ENCODE measurements at places on chromosomes 13 and 19.

DNA sequence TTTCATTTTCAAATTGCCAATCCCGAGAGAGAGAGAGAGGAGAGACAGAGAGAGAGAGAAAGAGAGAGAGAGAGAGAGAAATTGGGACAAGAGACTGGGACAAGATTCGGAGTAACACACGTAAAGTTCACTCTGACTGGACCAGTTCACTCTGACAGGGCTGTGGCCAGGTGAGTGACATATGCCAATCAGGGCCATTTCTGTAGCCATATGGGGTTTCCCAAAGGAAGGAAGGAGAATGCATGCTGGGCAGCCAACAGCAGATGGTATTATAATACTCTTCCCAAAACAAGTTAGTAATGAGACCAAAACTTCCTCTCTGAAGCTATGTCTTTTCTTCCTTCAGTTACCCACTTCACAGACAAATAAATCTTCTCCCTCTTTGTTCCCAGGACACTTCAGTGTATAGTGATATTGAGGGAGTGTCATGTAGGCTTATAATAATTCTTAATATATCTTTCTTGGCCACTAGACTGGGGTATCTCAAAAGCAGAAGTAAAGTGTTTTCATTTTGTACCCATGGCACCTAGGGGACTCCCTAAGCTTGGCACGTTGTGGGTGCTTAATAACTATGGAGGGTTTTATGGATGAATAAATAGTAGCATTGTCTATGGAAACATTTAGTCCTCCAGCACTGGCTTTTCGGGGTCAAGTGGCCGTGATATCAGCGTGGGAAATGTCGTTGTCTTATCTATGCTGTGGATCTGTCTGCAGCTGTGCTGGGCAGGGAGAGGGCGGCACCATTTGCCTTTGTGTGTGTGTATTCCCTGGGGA is 51.6 kb downstream of the SERP2 start:
- DNase-seq = no peak

DNA sequence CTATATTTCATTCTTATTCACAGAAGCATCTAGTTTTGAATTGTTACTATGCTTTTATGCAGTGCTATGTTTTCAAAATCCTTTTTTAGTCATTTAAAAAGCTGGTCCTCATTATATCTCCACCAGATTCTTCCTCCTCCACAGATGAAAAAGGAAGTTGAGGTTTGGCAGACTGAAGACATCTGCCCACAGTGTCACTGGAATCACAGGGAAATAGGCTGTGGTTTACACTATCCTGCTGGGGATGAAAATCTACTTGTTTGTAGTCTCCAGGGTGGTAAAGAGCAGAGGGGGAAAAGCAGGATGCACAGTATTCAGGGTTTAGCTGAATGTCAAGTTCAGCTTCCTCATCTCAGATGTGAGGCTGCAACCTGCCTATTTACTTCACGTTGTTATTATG is 351.2 kb downstream of the DNAJC15 start:
- DNase-seq = no peak

GRCh38 chr13:76213423-76213904 is 577.3 kb downstream of the LMO7 start:
- DNase-seq = no peak

GRCh38 chr19:29928831-29929230 is 13.2 kb upstream of the URI1 start:
- DNase-seq = no peak

GRCh38 chr19:34314437-34315313 is 50.3 kb upstream of the GPI start:
- no peak for DNase-seq

GRCh38 chr13:26727122-26727521 is 33.5 kb downstream of the GPR12 start:
- DNase-seq = no peak

- no peak for DNase-seq
These were observed 19.8 kb downstream of the STK24 start for GRCh38 chr13:98556968-98557631.

- DNase-seq = no peak
These were observed 240.4 kb upstream of the CSNK1A1L start for GRCh38 chr13:37345869-37346268.

DNA sequence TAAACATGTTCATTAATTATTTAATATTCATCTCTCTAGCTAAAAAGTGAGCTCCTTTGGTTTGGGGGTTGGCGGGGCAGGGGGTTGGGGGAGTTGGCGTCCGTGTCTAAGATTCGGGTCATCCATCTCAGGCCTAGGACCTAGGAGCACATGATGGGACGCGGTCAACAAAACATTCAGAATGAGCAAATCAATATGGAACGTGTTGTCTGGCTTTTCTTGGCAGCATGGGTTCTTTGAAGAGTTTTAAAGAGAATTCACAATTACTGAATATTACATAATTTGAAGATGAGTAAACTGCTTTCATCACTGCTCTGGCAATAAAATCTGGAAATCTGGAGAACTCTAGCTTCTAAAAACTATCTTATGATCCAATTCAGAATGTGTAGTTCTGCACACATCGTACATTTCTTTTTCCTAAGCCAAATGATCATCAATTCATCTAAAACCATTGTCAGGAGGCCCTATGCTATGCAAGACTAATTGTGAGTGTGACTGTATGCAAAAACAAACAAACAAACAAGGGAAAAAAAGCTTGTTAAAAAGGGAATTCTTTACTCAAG is 5.4 kb upstream of the ARGLU1 start:
- DNase-seq = no peak

Measured in stimulated activated CD8-positive, alpha-beta memory T cell treated with anti-CD3 and anti-CD28 coated beads, Interleukin-2, amount 100 ng/mL, for 1 hour (primary cell).